ENCODE measurements at places on chromosomes 1 and 21.
A peak's percentile ranks its signal among the peaks of the same experiment; 100 is the strongest.

- no peak for DNase-seq
Observed at GRCh38 chr1:33650708-33651107, 178.3 kb downstream of the ZSCAN20 start.

DNA sequence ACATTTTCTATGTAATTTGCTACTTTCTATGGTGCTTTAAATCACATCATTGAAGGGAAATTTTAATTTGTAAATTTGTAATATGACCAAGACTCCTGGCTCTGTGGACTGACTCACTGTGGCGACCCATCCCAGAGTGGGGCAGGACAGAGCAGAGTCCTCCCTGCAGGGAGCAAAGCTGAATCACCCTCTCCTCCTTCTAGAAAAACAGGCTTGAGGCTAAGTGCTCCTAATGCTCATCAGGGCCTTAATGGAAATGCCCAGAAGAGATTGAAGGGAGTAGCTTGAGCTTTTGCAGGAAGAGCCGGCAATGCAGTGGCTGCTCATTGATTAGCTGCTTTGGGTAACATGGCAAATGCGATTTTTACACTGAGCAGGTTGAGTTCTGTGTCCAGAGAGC lies 16.8 kb downstream of the S100A10 start:
- no peak for DNase-seq

DNA sequence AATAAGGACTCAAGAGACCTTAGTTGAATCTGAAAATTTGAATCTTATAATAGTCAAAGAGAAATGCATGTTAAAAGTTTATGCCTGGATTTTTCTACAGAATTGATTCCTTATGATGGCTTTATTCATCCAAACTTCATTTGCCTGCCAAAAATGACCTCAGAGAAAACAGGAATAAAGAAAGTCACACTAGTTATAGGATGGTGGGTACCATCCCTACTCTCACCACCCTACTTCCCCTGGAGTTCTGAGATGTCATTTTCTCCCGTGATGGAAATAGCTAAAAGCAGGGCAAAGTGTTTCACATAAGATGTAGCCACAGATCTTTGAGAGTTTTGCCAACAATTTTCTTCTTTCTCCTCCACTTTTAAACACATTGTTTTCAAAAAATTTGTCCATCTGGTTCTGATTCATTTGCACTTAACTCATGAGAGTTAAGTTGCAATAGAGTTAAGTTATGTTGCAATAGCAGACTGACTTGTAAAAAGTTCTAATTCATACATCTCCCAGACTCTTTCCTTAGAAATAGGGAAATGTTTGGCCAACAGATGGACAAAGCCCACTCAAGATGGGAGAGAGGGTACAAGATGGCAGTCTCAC lies 384.6 kb downstream of the PLPP3 start:
- no peak for DNase-seq

DNA sequence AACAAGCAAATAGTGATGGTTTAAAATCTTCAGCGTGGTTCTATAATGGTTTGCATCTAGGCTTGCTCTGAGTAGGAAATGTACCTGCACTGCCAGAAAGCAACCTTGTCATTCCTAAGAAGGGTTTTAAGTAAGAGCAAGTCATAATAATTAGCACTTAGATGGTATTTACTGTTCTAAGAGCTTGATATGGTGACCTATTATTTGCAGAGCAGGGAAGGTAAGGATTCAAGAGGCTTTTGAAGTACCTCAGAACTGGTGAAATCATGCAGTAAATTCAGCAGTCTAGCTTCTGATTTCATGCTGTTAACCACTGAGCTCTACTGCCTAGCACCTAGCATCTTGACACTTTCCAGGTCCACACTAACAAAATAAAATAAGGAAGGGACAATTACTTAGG lies 23.7 kb downstream of the ATP1A1 start:
- no peak for DNase-seq

DNA sequence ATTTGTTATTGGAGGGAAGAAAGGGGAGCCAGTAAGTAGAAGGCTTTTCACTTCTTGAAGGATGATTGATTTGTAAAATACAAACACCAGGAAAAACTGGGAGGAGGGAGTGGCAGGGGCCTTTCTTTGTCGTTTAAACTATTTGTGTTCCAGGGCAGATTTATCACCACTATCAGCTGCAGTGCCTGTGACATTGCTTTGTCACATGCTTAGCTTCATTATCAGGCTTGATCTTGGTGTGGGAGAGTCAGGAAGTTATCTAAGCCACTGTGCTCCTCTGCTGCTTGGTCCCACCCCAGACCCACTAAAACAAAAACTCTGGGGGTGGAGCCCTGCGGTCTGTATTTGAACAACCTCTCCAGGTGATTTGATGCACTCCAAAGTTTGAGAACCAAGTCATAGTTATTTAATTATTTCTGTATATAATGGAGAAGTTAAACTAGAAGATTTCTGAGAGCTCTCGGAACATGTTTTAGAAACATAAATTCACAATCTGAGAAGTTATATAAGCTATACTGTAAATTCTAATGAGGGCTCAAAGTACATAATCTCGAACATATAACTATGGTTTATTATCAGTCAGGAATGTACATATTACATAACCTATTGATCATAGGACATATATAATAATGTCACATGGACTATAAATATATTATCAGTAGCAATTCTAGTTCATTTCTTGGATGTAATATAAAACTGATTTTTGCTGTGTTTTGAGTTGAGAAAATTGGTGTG lies 87.9 kb downstream of the CDC14A start:
- peak; percentile 45 for DNase-seq

GRCh38 chr1:147890177-147890790 lies 12.3 kb upstream of the GJA8 start:
- peak; percentile 62 for DNase-seq

DNA sequence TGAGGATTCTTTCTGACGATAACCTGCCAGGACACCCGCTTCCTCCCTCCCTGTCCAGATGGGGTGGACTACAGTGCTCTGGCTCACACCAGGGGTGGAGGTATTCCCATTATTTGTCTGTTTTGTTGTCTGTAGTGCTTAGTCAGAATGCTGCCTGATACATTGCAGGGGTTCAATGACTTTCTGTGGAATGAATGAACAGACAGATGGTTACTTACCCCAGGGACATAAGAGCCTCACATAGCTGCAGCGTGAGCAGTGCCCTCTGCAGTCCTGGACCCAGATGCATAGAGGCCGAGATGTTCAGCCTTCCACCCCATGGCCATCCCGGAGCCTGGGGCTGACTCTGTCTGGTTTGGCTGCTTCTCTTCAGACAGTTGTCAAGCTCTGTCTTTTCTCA lies 13.0 kb upstream of the F3 start:
- no peak for DNase-seq

DNA sequence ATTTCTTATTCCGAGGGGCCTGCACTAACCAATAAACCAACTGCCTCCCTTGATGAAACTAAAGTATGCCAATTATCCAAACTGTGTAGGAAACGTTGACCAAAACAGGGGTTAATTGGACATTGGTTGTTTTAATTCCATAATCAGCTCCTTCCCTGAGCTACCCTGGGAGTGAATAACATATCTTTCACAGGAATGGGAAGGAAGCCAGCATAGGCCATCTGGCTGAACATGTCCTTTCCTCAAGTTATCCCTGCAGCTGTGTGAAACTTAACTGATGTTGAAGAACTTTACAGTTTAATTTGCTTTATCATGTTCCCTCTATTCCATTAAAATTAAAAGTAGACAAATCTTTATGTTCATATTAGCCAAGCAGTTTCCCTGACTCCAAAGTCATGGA lies 75.4 kb downstream of the NRIP1 start:
- DNase-seq = no peak

GRCh38 chr1:171940368-171940767 lies 99.1 kb downstream of the DNM3 start:
- no peak for DNase-seq

- DNase-seq = peak; percentile 97
Observed at GRCh38 chr1:28104866-28105467, 16.6 kb upstream of the EYA3 start.

- no peak for DNase-seq
Observed at GRCh38 chr1:240237305-240237721, 145.6 kb downstream of the FMN2 start.

- peak; percentile 44 for DNase-seq
Observed at GRCh38 chr21:17585875-17586450, 26.7 kb downstream of the BTG3 start.

DNA sequence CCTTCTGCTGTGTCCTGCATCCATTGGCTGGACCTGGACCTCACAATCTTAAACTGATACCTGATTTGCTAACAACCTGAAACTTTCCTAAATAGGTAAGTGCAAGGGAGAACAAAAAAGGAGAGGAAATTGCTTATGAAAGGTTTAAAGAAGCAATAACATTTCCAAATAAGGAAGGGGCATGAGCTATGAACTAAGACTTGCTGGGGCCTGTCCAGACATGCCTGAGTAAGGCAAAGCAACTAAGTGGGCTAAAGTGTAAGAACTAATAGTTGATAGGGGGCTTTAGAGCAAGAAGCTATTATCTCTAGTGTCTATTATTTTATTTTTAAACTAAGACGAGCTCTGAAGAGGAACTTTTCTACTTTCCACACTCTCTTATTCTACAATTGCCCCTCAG lies 11.6 kb downstream of the JMJD4 start:
- DNase-seq = no peak

DNA sequence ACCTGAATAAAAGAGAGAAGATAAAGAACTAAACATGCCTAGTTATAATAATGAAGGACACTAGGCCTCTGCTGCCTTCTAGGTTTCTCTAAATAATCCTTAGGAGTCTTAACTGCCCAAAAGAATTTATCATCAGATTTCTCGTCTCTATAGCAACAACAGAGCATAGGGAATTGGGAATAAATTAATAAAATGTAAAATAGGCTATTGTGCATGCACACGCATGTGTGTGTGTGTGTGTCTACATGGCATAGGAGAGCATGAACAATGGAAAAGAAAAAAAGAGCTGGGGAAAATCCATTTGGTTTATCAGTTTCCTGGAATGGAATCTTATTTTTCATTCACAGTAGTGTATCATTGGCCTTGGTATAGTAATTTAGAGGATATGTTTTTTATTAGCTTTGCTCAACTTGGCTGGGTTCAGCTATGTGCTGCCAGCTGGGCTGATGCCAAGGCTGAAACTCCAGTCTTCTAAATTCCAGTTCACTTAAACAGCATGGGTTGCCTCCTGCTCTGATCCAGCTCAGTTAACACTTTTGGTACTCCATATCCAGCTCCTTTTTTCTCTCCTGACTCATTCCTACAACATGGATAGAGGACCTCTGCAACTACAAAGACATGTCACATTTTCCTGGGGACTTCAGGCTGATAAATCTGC lies 80.6 kb upstream of the SLFNL1 start:
- DNase-seq = no peak

DNA sequence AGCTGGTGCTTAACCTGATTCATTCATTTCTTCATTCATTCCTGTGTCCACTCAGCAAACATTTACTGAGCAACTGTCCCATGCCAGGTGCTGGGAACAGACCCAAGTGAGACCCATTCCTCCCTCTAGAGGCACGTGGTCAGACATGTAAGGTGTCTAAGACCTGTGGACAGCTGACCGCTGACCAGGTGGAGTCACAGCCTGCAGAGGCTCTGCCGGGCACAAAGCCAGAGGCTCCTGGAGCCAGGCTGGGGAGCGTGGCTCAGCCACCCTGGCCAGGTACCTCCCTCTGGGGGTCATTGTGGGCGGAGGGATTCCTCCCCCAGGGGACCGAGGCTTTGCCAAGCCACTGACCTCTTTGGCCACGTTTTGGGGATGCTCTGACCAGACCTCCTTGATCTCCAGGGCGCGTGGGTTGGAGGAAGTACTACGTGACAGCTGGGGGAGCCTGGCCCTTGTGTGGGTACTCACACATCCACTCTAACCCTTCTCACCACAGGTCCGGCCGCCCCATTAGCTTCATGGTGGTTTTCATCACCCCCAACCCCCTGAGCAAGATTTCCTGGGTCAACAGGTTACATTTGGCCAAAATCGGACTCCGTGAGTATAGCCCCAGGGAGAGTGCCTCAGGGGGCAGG lies 100.3 kb downstream of the ARHGEF10L start:
- DNase-seq = no peak

DNA sequence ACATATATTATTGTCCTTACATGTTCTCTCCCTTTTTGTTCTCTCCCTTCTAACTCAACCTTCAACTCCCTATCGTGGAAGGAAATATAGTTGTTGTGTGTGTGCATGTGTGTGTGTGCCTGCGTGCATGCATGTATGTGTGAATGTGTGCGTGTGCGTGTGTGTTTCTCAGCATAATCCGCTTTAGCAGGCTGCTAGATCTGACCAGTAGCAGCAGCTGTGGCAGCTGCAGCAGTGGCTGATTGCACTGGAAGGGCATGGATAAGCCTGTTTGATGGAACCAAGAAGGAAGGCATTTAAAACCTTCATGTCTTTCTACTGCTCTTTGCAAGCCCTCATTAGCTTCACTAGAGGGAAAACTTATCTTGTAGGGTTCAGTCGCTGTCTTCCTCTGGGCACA lies 65.6 kb upstream of the IRF2BP2 start:
- no peak for DNase-seq

GRCh38 chr1:155513300-155513916 lies 49.2 kb downstream of the ASH1L start:
- DNase-seq = no peak

DNA sequence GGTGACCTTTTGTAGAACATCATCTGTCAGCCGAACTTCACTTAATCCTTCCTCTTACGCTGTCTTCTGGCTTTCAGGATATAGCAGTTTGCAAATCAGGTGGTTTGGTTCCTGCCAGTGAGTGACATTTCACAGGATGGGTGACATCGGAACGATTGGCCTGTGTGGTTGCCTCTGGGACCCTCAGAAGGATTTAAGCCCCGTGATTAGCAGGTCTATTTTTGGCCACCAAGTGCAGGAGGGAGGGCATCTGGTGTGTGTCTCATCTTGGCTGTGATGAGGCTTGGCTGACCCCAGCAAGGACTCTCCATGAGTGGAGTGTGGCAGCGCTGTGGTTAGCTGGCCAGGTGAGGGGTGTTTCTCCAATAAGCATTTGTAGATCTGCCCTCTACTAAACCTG lies 407.6 kb upstream of the VAMP3 start:
- no peak for DNase-seq

DNA sequence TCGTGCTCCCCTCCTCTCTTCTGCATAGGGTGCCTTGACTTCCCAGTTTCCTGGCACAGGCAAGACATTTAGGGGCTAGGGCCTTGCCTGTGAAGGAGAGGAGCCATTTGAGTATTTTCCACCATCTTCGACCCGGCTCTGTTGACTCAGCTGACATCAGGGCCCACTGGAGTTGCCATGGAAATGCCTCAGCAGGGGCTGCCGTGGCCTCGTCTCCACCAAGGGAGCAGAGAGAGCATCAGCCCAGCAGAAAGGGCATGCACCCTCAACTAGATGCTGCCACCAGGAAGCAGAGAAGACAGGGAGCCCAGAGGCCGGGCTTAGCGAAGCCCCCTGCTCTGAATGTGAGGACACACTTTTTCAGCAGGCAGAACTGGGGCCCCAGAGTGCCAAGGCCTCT lies 101.9 kb upstream of the ACTL8 start:
- DNase-seq = no peak

DNA sequence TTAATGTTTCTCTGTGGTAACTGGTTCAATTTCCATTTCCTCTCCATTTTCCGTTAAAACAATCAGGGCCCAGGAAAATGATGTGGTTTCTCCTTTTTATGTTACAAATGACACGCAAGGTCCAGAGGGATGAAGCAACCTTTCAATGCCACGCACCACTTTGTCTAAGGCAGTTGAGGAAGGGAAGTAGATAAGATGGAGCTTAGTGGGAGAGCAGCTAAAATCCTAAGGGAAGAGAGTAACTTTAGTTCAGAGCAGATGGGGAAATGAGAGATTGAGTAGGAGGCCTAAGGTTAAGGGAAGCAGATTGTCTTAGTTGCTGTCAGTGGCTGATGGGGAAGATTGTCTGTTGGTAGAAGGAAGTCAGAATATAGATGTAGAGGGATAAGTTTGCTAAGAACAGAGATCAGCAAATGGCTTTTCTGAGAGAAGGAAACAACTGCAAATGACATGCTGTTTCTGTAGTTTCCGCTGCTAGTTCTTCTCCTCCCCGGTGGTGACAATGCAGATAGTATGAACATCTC lies 660 bp downstream of the CD1C start:
- no peak for DNase-seq

Data from NCI-H510A treated with DMSO at 0.1 percent for 48 hours (cell line).